ENCODE measurements at places on chromosomes 5 and 9.

DNA sequence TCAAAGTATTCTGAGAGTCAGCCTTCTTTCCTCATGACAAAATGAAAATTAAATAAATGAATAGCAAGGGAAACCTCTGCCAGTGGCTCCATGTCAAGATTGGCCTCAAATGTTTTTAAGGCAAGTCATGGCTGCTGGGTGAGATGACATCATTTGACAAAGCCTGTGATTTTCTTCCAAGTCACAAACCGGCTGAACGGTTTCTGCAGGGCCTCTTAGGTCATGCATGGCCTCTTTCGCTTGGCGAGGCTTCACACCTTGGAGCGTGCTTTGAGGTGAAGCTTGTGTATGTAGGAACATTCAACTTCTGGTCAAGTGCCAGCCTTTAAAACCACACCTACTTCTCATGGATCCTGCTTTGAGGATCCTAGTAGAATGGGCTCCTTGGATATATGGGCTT, 161.0 kb upstream of the ZNF618 start:
- DNase-seq, result peak; percentile 1

DNA sequence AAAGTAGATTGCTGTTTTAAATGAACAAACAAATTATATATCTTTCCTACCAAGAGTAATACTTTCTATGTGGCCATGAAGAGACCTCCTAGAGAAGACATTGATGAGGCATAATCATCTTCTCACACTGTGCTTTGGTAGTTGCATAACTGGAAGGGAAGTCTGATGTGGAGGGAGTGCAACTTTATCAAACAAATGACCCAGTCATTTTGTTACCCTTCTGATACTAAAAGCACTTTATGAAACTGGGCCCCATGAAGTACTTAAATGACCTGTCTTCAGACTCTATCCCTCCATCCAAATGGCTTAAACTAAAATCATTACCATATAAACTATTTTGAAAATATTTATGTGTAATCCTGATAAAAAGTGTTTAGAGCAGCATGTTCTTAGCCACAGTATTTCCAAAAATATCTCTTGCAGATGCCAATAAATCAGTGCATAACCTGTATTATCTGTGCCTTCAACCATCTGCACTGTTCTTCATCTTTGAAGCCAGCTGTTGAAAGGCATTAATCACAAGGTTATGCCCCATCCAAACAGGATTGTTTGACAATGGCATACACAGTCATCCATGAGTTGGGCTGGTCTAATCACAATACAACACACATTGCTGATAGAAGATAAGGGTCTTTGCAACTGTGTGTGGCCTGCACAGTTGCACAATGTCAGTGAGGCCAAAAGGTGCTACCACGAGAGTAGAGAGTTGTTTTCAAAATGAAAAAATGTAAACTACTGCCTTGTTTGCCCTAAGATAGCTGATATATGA, 31.9 kb upstream of the MIER3 start:
- DNase-seq, result no peak

GRCh38 chr5:160434022-160434531, 12.4 kb downstream of the PTTG1 start:
- DNase-seq, result no peak

GRCh38 chr5:5105531-5105930, 34.6 kb upstream of the ADAMTS16 start:
- DNase-seq, result no peak

DNA sequence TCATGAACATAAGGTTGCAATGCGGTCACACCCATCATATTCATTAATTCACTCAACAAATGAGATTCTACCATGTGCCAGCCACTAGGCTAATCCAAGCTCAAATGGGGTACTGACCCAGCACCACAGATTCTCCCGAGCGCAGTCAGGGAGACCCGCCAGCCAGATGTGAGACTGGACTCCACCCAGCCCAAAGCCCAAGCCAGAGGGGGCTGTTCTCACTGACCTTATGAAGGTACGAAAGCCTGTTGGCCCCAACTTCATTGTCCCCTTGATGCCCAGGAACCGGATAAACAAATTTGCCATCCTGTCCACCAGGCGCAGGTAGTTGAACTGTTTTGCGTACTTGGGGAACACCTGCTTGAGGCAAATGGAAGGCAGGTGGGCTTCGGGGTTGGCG, 218.8 kb downstream of the DAB2IP start:
- no peak for DNase-seq

DNA sequence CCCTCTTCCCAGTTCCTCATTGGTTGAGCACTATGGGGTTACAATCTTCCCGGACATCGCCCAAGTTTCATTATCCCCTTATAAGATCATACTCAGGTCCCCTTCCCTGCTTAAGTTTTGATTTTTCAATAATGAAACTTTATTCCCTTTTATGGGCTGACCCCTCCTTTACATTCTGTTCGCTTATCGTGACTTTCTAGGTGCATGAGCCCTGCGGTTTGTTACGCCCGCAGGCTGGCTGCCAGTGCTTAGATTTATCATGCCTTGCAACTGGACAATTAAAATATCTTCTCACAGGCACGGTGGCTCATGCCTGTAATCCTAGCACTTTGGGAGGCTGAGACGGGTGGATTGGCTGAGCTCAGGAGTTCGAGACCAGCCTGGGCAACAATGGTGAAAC, 127.9 kb upstream of the FER start:
- DNase-seq, result no peak

DNA sequence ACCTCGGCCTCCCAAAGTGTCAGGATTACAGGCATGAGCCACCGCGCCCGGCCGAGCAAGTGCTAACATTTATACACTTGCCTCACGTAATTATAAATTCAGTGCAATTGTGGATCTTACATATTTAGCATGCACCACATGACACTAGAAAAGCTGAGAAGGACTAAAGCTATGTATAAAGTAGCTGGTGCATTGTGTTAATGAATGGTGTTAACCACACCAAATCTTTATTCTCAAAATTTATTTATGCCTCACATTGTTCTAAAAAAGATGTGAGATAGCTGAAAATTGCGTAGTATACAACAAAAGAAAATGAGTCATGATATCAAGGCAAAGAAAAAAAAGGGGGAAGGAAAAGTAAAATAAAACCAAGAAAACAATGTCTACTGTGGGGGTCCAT, 54.8 kb downstream of the GDA start:
- no peak for DNase-seq

GRCh38 chr9:121509180-121509579, 9.5 kb upstream of the GGTA1 start:
- DNase-seq, result no peak

DNA sequence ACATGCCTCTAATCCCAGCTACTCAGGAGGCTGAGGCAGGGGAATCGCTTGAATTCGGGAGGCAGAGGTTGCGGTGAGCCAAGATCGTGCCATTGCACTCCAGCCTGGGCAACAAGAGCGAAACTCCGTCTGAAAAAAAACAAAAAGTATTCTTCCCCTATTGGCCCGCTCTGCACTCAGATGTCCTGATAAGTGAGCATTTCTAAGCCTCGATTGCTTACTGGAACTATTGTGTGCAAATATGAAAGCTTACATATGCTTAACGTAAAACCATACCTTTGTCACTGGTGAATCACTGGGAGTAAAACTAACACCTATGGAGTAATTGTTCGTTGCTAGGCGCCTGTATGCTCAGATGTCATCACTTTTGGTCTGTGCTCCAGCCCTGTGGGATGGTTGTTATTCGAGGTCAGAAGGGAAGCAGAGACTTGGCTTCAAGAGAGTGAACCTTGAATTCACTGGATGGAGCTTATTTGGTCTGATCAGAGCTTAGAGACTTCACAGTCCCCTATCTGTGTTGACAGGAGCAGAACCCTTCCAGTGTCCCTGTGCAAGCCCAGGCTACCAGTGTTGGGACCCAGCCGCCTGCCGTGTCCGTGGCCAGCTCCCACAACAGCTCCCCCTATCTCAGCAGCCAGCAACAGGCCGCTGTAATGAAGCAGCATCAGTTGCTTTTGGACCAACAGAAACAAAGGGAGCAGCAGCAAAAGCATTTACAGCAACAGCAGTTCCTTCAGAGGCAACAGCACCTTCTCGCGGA, 25.3 kb upstream of the LTC4S start:
- DNase-seq, result no peak

GRCh38 chr9:7370988-7371387, 428.6 kb downstream of the DMAC1 start:
- no peak for DNase-seq

GRCh38 chr9:79352322-79352721, 219.4 kb upstream of the TLE4 start:
- no peak for DNase-seq

- peak; percentile 66 for DNase-seq
These were observed 11.5 kb downstream of the PRRC2B start for GRCh38 chr9:131405428-131405827.

DNA sequence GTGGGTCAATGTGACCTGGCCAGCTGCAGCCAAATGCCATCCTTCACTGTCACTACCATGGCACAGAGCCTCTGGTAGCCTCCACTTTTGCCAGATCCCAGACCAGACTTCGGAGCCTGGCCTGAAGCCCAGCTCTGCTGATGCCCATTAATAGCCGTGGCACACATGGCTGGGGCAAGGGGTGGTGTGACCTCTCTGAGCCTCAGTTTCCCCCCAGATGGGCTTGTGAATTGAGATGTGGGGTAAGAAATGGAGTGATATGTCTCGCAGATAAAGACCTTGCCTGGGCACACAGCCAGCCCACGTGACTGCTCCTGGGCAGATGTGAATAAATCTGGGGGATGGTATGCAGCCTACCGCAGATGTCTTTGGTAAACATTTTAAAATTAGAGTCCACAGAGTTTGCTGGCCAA, 13.9 kb downstream of the SUSD3 start:
- DNase-seq, result no peak

GRCh38 chr9:134959971-134960310, 42.2 kb upstream of the FCN1 start:
- DNase-seq, result no peak

GRCh38 chr5:14727428-14727865, 62.9 kb downstream of the OTULIN start:
- DNase-seq, result peak; percentile 51

GRCh38 chr9:107224252-107224651, 58.8 kb upstream of the RAD23B start:
- no peak for DNase-seq

DNA sequence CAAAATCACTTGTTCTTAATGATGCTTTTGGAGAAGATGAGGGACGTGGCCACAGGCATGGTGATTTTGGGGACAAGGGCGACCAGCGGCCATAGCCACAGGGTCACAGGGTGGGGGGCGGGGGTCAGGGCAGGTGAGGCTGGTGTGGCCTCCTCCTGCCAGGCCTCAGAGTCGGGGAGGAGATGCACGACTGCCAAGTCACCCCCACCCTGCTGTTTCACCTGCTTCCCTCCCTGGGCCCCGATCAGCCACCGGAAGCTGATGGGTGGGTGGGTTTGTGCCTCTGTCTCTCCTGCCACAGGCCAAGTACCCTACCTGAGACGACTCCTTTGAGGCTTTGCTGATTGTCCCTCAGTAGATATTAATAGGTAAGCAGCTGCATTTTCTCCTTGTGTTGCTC, 199.3 kb downstream of the PAX5 start:
- no peak for DNase-seq

GRCh38 chr5:107381189-107381856, 289.4 kb downstream of the EFNA5 start:
- no peak for DNase-seq

GRCh38 chr5:36495611-36496010, 110.8 kb upstream of the SLC1A3 start:
- DNase-seq, result no peak

DNA sequence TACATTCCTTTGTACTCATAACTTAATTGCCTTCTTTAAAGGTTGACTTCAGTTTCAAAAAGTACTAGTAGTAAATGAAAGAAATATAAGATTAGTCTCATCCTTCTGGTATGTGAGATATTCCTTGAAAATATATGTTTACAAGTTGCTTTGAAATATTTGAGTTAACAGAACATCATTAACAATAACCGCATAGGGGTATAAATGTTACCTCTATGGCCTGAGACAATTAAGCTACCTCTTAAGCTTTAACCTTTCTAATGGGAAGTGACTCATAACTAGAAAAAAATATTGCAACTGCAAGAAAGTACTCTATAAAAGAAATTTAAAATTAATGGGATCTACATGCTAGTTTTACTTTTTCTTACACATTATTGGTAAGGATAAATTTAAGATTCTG, 399.0 kb downstream of the CDH10 start:
- no peak for DNase-seq

GRCh38 chr5:133842846-133843611, 125.4 kb downstream of the C5orf15 start:
- DNase-seq, result no peak

GRCh38 chr9:127388856-127389238, 8.1 kb upstream of the SLC2A8 start:
- no peak for DNase-seq

DNA sequence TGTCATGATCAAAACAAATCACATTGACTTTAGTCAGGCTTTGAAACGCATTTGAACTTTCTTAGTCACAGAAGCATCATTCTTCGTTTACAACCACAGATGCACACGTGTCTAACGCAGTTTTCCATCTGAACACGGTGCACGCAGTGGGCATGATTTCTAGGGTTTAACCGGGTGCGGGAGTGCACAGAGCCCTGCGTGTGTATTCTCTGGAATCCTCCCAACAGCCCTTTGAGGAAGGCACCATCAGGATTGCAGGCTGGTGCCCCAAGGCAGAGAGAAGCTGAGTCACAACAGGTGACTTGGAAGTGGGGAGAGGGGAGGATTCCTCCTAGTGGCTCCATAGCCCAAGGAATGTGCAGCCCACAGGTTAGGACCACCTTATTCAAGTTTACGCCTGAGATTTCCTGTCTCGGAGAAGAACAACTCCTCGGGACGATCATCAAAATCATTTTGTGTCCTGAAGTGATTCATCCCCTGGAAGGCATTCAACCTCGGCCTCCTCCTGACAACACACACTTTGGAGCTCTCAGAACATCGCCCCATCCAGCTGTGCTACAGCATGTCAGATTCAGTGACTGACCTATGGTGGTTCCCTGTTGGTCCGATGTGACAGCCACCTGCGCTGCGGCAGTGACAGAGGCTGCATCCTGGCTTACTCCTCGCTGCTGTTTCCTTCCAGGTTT, 13.1 kb downstream of the ROPN1L start:
- no peak for DNase-seq

DNA sequence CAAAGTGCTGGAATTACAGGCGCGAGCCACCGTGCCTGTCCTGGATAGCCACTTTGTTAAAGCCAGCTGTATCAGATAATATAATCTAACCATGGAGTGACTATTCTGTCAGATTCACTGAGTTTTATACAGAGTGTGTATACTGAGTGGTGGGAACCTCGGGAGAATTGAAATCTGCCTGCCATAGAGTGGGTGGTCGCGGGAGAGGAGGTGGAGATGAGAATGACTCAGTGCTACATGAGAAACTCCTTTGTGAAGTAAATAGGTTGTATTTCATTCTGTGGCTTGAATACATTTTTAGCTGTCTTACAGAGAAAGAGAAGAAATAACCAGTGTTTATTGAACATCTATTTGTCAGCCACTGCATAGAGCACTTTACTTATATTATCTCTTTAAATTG, 26.4 kb downstream of the ATP6V0E1 start:
- peak; percentile 20 for DNase-seq

- no peak for DNase-seq
These were observed 39.0 kb upstream of the NSMF start for GRCh38 chr9:137497921-137498719.

DNA sequence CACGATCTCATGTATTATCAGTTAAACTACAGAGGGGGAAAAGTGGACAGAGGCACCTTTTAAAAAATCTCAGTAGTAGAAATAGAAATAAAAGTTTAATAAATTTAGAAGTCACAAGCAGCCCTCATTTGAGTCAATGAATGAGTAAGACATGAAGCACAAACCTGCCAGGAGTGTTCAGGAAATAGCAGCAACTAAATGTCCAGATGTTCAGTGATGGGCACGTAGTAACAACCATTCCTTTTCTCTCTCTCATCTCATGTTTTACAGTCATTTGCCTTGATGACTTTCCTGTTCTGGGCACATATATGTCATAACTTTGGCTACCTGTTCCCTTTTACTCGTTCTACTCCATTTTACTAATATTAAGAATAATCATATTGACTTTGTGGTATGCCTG, 17.7 kb downstream of the ISOC1 start:
- no peak for DNase-seq

All from fibroblast of skin of left quadriceps (primary cell).